ENCODE measurements at places on chromosomes 11 and 22.

DNA sequence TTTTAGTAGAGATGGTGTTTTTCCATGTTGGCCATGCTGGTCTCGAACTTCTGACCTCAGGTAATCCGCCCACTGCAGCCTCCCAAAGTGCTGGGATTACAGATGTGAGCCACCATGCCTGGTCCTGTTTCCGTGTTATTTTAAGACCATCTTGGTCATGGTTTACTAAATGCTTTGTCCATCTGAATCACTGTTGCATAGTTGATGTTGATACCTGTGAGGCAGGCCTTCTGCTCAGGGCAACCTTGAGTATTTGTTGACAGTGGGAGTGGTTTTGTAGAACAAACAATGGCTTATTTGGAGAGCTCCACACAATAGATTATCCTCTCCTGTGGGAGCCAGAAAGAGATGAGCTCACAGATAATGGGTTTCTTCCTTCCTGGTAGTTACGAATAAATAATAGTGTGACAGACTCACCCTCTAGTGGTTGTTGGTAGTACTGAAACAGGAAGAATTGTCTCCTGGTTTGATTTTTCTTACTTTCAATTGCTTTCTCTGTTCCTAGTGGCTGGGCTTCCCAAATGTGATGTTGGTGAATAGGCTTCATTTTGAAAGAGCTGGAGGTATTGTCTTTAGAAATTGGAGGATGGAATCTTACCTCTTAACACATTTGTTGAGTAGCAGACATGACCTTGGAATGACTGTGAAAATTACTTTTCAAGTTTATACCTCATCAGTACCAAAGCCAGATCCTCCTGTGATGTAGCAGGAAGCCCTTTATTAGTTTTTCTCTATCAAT lies 39.0 kb downstream of the CTNND1 start:
- peak; percentile 15 for DNase-seq

- DNase-seq, result no peak
These were observed 38.1 kb downstream of the AMPD3 start for GRCh38 chr11:10493041-10493663.

DNA sequence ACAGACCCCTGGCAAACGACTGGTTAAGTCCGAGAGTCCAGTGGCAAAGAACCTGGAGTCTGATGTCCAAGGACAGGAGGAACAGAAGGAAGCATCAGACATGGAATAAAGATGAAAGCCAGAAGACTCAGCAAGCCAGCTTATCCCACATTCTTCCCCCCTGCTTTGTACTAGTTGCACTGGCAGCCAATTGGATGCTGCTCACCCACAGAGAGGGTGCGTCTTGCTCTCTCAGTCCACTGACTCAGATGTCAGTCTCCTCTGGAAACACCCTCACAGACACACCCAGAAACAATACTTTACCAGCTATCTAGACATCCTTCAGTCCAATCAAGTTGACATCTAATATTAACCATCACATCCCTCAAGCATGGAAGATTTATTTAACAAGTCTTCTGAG lies 1265.8 kb upstream of the CNTN5 start:
- no peak for DNase-seq

- no peak for DNase-seq
These were observed 504.6 kb upstream of the B3GAT1 start for GRCh38 chr11:134916421-134917213.

- peak; percentile 61 for DNase-seq
These were observed 187.2 kb downstream of the MAML2 start for GRCh38 chr11:96155627-96156378.

GRCh38 chr22:22214819-22215329 lies 29.7 kb upstream of the VPREB1 start:
- no peak for DNase-seq

Data from WERI-Rb-1 (cell line).